Renal cortical epithelial cell (primary cell): ENCODE measurements at places on chromosomes 7 and 10. TPM values are rescaled to one million over a fixed set of nuclear protein-coding genes. Genes with fewer than 3 reads are reported as not detected.

Gene GRID2IP
- under 0.01 and 0.69 TPM in 2 replicates for total RNA-seq

Gene SLC13A4
- not detected in 2 replicates for total RNA-seq

Gene SDK1
- 6.3 and 30.9 TPM in 2 replicates for total RNA-seq

Gene ABI1
- 38.1 and 53.3 TPM in 2 replicates for total RNA-seq

Gene ZNF239
- total RNA-seq, result 3.8 and 11.3 TPM in 2 replicates

Gene CALML3
- total RNA-seq, result not detected in 2 replicates

Gene SYCE1
- 0.25 TPM in 1 of 2 replicates, not detected in the other for total RNA-seq

Gene ERVW-1
- not detected in 2 replicates for total RNA-seq

Gene GLI3
- 0.35 and 1.6 TPM in 2 replicates for total RNA-seq

Gene PRTFDC1
- total RNA-seq, result 12.2 and 13.7 TPM in 2 replicates

Gene FAM25C
- total RNA-seq, result not detected in 2 replicates

Gene AP1S1
- 137 and 326 TPM in 2 replicates for total RNA-seq

DNA sequence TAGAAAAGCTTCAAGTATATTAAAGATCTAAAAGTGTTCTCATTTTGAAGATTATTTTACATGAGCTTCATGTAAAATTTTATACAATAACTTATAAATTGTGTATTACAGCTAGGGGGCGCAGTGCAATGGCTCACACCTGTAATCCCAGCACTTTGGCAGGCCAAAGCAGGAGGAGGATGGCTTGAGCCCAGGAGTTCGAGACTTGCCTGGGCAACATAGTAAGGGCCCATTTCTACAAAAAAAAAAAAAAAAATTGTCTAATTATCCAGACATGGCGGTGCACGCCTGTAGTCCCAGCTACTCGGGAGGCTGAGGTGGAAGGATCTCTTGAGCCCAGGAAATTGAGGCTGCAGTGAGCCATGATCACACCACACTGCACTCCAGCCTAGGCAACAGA, 16.6 kb downstream of the ACBD5 start:
- DNase-seq, result peak; percentile 23

DNA sequence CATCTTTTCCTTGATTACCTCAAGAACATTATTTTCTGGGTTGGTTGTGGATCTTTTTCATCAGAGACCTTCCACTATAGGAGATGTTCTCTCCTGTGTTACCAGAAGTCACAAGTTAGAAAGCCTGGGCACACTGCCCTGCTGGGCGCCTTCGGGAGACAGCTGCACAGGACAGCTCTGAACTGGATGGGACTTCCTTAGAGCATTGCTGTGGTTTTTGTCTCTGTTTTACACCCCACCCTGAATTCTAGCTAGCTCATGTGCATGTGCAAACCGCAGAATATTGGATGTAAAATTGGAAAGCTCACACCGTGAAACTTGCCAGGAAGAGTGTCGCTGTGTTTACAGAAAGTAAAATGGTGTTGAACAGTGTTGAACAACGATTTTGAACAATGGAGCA, 54.4 kb upstream of the SEC61G start:
- no peak for DNase-seq

- DNase-seq, result peak; percentile 71
Observed at GRCh38 chr7:155653803-155654202, 9.3 kb downstream of the RBM33 start.

- DNase-seq, result no peak
Observed at GRCh38 chr10:94407668-94408067, 5.3 kb downstream of the TBC1D12 start.

GRCh38 chr10:89314676-89315075, 12.8 kb downstream of the IFIT2 start:
- DNase-seq, result no peak

- no peak for DNase-seq
Observed at GRCh38 chr10:70096705-70097420, 35.8 kb downstream of the AIFM2 start.

DNA sequence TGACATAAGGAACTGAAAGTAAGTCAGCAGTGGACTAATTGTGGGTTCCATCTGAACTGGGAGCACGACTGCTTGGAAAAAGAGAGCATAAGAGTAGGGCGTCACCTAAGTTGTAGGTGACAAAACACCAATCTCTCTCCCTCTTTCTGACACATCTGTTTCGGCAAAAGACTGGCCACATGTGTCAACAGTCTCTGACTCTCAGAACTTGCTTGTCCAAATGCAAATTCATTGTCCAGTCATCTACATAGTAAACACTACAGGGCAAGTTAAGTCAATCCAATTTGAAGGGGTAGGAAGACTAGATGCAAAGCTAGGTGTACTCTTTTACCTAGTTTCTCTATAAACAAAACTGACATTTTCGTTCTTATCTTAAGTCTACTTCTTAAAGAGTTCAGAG, 87.7 kb downstream of the ZNF438 start:
- no peak for DNase-seq

GRCh38 chr7:16428672-16429071, 7.3 kb upstream of the CRPPA start:
- DNase-seq, result no peak

DNA sequence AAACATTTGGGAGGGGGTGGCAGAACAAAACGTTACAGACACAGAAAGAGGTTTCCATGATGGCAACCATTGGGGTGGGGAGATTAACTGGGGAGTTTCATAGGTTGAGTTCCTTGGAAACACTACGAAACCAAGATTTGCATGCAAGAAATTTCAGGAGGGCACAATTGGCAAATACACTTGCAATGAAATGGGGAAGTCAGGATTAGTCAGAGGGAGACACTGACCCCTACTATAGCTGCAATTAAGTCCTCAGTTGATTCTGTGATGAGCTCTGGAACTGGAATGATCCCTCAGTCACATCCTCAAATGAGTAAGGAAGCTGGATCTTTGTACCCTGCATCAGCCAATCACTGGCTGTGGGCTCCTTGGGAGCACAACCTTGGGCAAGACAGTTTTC, 22.1 kb downstream of the CPEB3 start:
- DNase-seq, result no peak

DNA sequence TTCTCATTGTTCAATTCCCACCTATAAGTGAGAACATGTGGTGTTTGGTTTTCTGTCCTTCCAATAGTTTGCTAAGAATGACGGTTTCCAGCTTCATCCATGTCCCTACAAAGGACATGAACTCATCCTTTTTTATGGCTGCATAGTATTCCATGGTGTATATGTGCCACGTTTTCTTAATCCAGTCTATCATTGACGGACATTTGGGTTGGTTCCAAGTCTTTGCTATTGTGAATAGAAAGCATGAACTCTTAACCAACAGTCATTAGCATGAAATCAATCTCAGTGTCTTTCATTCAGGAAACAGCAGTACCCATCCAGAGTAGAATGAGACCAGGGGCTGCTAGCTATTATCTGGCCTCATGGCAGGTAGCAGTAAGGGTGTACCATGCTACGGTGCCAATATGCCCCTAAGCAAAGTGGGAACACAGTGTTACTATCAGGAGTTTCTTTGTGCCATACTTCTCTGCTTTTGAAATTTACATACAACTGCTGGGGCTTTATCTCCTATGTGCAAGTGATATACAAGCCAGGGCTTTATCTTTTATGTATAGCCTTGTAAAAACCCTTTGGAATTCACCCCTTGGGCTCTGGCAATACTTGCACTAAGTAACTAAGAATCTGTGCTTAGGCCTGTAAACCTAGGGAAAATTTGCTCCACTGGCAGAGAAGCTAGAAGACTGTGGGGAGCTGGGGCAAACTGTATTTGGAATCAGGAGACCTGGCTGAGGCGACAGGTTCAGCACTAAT, 5.4 kb downstream of the PON2 start:
- DNase-seq, result no peak

DNA sequence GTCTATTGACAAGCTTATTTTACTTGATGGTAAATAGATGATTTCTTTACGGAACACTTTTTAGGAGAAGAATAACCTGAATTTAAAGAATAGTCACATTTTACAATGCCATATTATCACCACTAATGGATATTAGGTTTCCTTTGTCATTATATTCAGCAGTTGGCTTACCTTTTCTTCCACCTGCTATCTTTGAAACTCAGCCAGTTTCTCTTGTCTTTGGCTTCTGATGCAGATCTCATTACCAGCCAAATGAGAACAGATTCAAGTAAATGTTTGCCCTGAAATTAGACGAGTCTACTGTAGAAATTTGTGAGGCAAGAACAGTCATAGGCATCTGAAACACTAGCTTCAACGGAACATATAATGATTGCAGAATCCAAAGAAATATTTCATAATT, 85.5 kb upstream of the OIT3 start:
- DNase-seq, result no peak
